Mammary epithelial cell (primary cell): ENCODE measurements at places on chromosomes 16 and 17. TPM values are rescaled to one million over a fixed set of nuclear protein-coding genes. Genes with fewer than 3 reads are reported as not detected.

The RGS11 gene
- 0.37 and 0.49 TPM in 2 replicates for total RNA-seq

The KRTAP4-4 gene
- total RNA-seq: not detected in 2 replicates

The C16orf86 gene
- 0.45 and 0.75 TPM in 2 replicates for total RNA-seq

The SERPINF2 gene
- 1.7 and 5.7 TPM in 2 replicates for total RNA-seq

The ABCC12 gene
- not detected for total RNA-seq
